ENCODE measurements at places on chromosomes 4 and X.
A peak's percentile ranks its signal among the peaks of the same experiment; 100 is the strongest.

DNA sequence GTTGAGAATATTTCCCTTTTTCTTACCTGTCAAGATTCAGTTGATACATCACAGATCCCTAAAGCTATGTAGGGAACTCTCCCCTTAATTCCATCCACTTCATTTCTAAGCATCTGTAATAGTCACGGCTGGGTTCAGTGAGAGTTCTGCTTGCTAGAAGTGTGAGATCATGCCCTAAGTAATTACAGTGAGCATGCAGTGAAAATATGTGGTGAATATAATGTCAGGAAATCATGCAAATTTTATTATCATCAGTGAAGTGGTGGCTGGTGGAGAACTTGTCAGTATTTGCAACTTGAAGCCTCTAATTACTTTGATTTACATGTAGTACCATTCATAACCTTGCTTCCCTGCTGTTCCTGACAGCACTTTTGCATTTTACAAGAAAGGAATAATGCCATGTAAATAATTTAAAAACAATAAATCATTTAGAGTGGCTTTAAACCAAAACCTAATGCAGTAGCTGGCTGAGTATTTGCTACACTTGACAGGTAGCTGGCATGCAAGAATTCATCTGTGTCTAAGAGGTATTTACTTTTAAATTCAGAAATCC lies 28.3 kb upstream of the CFAP299 start:
- no peak for DNase-seq

GRCh38 chr4:36165631-36166005 lies 78.7 kb downstream of the ARAP2 start:
- DNase-seq: no peak

DNA sequence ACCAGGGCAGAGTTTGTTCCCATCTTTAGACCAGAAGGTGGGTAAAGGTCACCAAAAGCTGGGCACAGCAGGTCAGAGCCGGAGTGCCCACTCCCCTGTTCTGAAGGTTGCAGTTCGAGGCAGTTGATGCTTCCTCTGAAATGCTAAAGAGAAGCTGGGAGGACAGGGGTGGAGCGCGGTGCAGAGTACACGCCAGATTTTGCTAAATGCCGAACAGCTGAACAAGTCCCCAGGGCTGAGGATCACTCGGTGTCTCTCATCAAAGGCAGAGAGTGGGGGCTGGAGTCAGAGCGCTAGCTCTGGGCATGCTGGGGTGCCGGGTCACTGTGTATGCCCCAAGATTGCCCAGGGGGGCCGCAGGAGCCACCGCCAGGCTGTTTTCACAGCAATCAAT lies 197.0 kb downstream of the BCOR start:
- peak; percentile 36 for DNase-seq

DNA sequence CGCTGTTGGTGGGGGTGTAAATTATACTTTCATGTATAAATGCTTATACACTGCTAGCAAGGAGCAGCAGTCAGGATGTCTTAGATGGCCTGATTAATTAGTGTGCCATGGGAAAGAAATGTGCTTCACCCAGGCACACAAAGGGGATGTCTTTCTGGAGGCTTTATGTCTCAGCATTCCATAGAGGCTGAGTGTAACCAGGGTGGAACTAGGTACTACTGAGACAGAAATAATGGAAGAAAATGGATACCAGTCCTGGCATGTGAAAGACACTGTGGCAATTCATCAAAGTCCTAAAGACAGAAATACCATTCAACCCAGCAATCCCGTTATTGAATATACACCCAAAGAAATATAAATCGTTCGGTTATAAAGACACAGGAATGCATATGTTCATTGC lies 52.5 kb downstream of the PF4 start:
- no peak for DNase-seq

GRCh38 chr4:116585246-116585645 lies 500.1 kb downstream of the TRAM1L1 start:
- no peak for DNase-seq

DNA sequence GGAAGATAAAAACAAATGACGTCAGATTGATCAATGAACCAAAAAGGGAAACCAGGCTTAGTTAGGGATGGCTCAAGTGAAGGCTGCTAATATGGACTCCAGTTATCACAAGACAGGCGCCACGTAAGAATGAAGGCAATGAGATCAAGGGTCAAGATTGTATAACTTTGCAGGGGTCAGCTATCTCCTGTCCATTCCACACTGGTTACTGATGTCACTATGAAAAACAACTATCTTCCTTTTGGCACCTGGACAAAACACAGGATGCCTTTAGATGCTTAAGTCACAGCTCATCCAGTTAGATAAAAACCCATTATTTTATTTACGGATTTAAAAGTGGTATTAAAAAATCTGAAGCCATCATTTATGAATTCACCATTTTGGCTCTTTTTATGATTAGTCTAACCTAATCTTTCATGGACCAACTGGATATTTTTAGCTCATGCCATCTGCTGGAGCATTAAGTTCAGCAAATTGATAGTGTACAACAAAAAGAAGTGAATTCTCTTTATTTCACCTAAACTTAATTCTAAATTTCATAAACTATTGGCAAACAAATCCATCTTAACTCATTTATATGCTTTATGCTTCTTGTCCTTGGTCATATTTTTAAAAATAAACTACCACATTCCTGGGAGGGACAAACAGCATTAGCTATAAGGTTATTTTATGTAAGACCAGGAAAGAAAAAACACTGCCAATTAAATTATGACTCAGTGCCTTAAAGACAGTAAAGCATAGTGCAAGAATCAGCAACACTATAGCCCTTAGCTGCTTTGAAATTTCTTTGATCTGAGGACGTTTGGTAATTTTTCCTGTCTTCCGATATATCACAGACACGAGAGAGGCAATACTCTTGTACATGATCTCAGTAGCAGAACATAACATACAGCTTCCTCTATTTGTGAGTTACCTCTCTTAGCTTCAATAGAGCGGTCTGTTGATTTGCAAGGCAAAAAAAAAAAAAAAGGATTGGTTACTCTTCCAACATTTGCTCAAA lies 27.0 kb downstream of the DHX15 start:
- no peak for DNase-seq

DNA sequence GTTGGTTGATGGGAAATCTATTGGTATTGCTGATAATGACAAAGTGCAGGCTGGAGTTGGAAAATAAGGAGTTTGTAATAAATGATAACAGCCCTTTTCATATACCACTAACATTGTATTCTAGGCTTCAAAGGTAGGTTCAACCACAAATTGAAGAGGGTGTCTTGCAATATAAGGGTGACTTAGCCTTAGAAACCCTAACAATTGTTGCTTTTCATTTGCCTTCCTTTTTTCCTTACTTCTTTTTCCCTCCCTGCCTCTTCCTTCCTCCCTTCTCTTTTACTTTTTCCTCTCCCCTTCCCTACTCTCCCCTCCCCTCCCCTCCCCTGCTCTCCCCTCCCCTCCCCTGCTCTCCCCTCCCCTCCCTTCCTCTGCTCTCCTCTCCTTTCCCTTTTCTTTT lies 10.9 kb upstream of the AGA start:
- no peak for DNase-seq

DNA sequence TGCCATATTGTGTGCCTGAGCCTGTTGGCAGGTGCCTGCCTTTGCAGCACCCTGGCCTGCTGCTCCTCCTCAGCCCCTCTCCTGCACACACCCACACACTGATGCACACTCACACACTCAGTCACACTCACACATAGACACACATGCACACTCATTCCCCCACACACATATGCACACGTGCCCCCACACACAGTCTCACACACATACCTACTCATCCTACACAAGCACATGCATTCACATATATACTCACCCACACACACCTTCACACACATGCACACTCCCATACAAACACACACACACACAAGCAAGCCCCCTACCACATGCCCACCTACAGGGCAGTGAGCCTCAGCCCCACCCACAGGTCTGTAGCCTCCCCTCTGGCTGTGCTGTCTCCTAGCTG lies 245.0 kb downstream of the EVC2 start:
- DNase-seq: no peak

GRCh38 chr4:4519297-4519894 lies 22.5 kb downstream of the STX18 start:
- DNase-seq: peak; percentile 41

- no peak for DNase-seq
Measured at GRCh38 chrX:40971736-40972135, 113.5 kb upstream of the USP9X start.

DNA sequence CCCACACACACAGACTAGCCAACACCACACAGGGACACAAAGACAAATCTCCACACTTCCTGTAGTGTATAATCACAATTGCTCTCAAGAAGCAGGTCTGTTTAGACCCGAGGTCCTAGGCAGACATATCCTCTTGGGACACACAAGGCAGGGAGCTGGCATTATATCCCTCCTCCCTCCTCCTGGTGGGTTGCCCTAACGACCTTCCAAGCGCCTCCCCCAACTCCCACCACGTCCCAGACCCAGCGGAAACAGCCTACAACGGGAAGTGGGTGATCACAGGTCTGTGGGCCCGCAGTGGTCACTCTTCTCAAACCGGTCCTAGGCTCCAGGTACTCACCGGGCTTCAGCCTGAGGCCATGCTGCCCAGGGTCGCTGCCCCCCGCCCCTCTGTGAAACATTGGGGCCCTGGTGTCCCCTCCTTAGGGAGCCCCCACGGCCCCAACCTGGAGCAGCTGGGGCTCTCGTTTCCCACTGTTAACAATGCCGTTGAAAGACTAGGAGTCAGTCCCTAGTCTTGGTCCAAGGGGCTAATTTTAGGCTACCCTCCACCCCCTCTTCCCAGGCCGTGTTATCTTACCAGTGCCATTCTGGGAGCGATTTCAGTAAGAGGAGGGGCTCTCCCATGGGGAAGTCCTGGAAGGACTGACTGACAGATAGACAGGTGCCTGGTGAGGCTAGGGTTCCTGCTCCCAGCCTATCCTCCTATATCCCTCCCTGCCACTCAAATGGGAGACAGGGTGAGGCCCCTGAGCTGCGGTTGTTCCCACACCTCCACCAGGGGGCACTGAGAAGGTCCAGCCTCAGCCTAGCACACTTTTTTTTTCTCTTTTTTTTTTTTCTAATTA lies at the start of gene ASB12:
TSS of gene ASB12 (minus strand) at position 485 of the 848 bp plus-strand sequence. CDS start 4,957 bp downstream, outside the sequence.
- no peak for DNase-seq

GRCh38 chrX:39984191-39984956 lies 113.4 kb downstream of the BCOR start:
- no peak for DNase-seq

DNA sequence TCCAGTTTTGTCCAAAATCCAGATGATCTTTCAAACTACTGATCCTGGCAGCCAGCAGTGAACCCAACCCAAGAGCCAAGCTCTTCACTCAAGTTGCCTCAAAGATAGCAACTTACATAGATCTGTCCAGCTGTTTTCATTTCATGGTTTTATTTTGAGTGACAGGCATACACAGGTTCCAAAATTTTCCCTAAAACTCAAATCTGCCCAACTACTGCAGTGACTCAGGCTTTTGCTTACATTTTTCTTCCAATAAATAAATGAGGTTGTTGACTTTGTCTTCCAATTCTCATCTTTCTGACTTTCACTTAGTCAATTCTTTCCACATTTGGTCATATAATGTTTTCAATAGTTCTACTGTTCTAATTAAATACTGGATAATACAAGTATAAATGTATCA lies 158.8 kb downstream of the TECRL start:
- DNase-seq: no peak

DNA sequence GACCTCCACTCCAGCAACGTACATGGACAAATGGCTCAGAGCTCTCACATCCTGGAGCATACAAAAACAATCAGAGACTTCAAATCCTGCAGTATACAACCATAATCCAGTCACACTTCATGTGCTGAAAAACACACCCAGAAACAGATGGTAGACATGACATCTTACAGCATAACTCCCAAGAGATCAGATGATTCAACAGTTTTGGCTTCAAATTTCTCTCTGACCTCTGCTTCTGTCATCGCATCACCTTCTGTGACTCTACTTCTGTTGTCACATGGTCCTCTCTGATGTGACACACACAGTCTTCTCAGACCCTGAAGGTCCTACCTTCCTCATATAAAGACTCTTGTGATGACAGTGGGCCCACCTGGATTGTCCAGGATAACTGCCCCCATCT lies 18.5 kb downstream of the SUV39H1 start:
- DNase-seq: no peak

- no peak for DNase-seq
Measured at GRCh38 chrX:111284631-111285293, 14.5 kb upstream of the CAPN6 start.

DNA sequence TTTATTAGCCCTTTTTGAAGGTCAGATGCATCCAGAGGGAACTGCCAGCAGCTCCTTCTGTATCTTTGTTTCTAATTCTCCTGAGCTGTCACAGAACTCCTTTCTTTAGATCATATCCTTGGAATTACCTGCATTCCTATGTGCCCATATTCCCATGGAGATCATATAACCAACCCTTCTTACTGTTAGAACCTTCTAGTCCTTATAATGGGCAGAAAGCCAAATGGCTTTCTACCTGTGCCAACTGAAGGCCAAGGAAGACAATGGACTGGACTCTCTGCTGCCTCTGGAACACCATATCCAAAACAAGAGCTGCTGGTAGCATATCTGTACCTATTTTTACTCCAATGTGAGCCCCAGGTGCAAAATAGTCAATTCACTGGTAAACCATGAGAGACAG lies 60.7 kb downstream of the TBC1D9 start:
- no peak for DNase-seq

GRCh38 chrX:27883468-27884092 lies 75.8 kb downstream of the MAGEB10 start:
- peak; percentile 63 for DNase-seq

- no peak for DNase-seq
Measured at GRCh38 chrX:56817179-56817578, 88.1 kb downstream of the NBDY start.

- no peak for DNase-seq
Measured at GRCh38 chrX:103864149-103864548, 32.1 kb upstream of the RAB9B start.

- no peak for DNase-seq
Measured at GRCh38 chrX:13499736-13500135, 69.7 kb upstream of the EGFL6 start.

DNA sequence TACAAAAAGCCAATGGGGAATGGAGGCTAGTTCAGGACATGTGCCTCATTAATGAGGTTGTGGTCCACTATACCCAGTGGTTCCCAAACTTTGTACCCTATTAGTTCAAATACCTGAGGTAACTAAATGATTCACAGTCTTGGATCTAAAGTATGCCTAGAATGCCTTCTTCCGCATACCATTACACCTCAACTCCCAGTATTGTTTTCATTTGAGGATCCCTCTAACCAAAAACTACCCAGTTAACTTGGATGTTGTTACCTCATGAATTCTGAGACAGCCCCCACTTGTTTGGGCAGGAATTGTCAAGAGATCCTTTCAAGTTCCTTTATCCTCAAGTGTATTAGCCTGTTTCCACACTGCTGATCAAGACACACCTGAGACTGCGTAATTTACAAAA lies 439.2 kb downstream of the PCDH10 start:
- DNase-seq: no peak

DNA sequence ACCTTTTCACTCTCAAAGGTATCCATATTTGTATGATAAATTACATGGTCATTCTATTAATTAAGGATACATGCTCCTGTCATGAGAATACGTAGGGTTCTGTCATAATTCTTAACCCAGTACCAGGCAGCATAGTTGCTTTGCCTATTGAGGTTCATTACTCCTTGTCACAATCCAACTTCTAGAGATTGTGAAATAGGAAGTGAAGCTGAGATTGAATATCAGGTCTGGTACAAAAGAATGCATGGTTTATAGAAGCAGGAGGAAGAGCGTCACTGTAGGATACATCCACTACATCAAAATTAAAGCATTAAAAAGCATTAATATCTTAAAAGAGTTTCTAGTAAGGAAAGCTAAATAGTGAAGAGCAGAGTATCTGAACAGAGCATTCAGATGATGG lies 647.0 kb downstream of the IQCM start:
- DNase-seq: no peak

- no peak for DNase-seq
Measured at GRCh38 chrX:149807747-149808458, 26.2 kb downstream of the MAGEA9 start.

GRCh38 chr4:80568891-80569290 lies 233.4 kb downstream of the CFAP299 start:
- DNase-seq: peak; percentile 82

Measured in neural progenitor cell (in vitro differentiated cells).